ENCODE measurements at places on chromosomes 2 and 18. TPM values are rescaled to one million over a fixed set of nuclear protein-coding genes. Genes with fewer than 3 reads are reported as not detected.

PAX3 gene
- total RNA-seq: not detected

TCF4 gene
- 4.8 TPM for total RNA-seq

DNA sequence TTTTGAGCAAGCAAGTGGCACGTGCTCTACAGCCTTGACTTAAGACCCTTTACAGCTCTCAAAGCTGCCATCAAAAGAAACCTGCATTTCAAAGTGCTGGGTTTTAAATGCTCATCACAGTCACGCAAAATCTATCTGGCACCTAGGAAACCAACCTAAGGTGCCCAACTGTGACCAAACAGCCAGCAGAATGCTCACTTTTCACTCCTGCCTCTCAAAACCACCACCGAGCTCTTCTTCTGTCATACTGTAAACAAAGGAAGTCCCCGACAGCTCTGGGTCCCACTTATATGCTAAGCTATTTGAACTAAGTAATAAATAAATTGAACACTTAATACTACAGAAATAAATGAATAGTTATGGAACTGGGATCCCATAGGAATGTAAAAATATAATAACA lies 33.6 kb downstream of the SATB2 start:
- no peaks in the 10 kb centered on the region for H3K4me1 ChIP-seq
- no peaks in the 10 kb centered on the region for H3K36me3 ChIP-seq
- peaks cover 18% of the 10 kb centered on the region for H3K27me3 ChIP-seq
- no peak for DNase-seq

SULT1C4 gene
- not detected for total RNA-seq

FBXO36 gene
- total RNA-seq: 0.83 TPM

SLC9A4 gene
- total RNA-seq: 0.12 TPM

DNA sequence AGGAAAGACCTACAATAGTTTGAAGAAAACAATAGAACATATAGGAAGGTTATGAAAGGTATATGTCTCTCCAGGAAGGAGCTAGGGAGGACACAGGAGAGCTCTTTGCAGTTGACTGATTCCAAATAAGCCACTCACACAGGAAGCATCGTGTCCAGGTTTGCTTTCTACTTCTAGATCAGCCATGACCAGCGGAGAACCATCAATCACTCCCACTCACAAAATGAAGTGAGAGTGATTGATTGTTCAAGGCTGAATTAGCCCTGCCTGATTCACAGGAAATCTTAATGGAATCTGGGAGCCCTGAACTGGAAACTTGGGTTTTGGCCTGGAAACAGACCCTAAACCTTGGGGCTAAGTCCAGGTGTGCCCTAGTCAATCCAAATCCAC lies 1292.2 kb upstream of the ZEB2 start:
- H3K27ac ChIP-seq: no peak overlapping the region
- DNase-seq: no peak
- no peaks in the 10 kb centered on the region for H3K36me3 ChIP-seq
- H3K4me3 ChIP-seq: no peak overlapping the region
- H3K4me1 ChIP-seq: no peaks in the 10 kb centered on the region

- no peak overlapping the region for H3K4me3 ChIP-seq
- DNase-seq: no peak
- H3K4me1 ChIP-seq: no peaks in the 10 kb centered on the region
- H3K27me3 ChIP-seq: peaks cover 37% of the 10 kb centered on the region
- H3K27ac ChIP-seq: no peak overlapping the region
Observed at GRCh38 chr2:120419073-120419472, 73.1 kb downstream of the INHBB start.

IL37 gene
- not detected for total RNA-seq

GRCh38 chr2:99067871-99068625 lies 73.5 kb upstream of the C2orf15 start:
- H3K27ac ChIP-seq: no peak overlapping the region
- no peaks in the 10 kb centered on the region for H3K4me1 ChIP-seq
- no peak for DNase-seq

GRCh38 chr18:73235491-73235890 lies 367.7 kb upstream of the NETO1 start:
- no peaks in the 10 kb centered on the region for H3K27me3 ChIP-seq
- no peaks in the 10 kb centered on the region for H3K36me3 ChIP-seq
- no peak for DNase-seq
- H3K4me3 ChIP-seq: no peak overlapping the region

GRCh38 chr2:29000956-29001355 lies 19.9 kb downstream of the TOGARAM2 start:
- no peak for DNase-seq
- H3K4me3 ChIP-seq: peak overlapping the region; percentile 66
- peaks cover 28% of the 10 kb centered on the region for H3K4me1 ChIP-seq
- peak overlapping the region; percentile 91 for H3K27ac ChIP-seq
- H3K36me3 ChIP-seq: no peaks in the 10 kb centered on the region

Data from T-helper 17 cell (primary cell).